Thymus (tissue), 14 donors: ENCODE measurements at places on chromosomes 4 and X.
A peak's percentile ranks its signal among the peaks of the same experiment; 100 is the strongest.

DNA sequence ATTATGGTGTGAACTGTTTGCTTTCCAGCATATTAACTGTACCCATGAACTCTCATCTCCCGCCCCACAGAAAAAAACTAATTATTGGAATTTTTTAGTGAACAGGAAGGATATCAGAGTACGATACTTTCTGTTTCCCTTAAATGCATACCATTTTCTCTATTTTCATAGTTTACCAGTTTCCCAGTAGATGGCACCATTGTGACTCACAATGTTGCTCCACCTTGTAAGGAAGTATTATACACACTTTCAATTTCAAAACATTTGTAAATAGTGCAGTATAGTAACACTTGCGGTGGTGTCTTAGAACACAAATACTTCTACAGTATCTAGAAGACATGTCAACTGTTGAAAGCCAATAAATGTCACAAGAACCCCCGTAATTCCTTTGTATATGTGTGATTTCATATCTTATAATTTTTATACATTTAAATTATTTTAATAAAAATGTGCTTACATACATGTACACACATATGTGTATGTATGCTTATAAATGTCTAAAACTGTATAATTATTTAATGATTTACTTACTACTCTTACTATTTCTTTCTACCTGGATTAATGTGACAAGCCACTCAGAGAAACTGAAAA lies 167.3 kb downstream of the SLIT2 start:
- no peaks in the 10 kb centered on the region for H3K36me3 ChIP-seq
- no peak overlapping the region for H3K4me3 ChIP-seq
- no peak for DNase-seq
- no peaks in the 10 kb centered on the region for H3K27me3 ChIP-seq
- no peaks in the 10 kb centered on the region for H3K4me1 ChIP-seq

- H3K4me1 ChIP-seq = no peaks in the 10 kb centered on the region
- no peaks in the 10 kb centered on the region for H3K27me3 ChIP-seq
- DNase-seq = no peak
- no peak overlapping the region for H3K27ac ChIP-seq
Observed at GRCh38 chr4:8086783-8087445, 71.7 kb downstream of the ABLIM2 start.

- no peaks in the 10 kb centered on the region for H3K4me1 ChIP-seq
- DNase-seq = no peak
- no peaks in the 10 kb centered on the region for H3K36me3 ChIP-seq
- no peak overlapping the region for H3K27ac ChIP-seq
- no peaks in the 10 kb centered on the region for H3K27me3 ChIP-seq
- no peak overlapping the region for H3K4me3 ChIP-seq
Observed at GRCh38 chr4:8395504-8396296, 44.8 kb downstream of the ACOX3 start.

- H3K36me3 ChIP-seq = no peaks in the 10 kb centered on the region
- no peak overlapping the region for H3K27ac ChIP-seq
- H3K27me3 ChIP-seq = no peaks in the 10 kb centered on the region
Observed at GRCh38 chr4:76809594-76810305, 88.2 kb downstream of the SOWAHB start.

DNA sequence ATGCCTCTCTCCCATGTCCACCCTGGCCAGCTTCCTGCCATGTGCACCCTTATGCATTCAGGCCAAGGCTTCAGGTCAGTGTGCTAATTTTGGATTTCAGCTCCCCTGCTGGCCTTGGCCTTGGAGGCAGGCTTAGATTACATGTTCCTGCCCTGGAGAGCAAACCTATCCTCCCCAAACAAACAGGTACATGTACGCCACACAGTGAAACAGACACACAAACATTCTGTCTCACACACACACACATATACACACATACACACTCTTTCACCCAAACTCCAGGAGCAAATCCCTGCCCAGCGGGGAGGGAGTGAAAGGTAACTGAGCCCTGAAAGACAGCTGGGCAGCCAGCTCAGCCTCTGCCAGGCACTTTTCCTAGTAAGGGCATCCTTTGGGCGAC lies 62.7 kb upstream of the ARHGAP36 start:
- peaks cover 2% of the 10 kb centered on the region for H3K27me3 ChIP-seq
- H3K27ac ChIP-seq = no peak overlapping the region
- H3K4me1 ChIP-seq = no peaks in the 10 kb centered on the region

- DNase-seq = no peak
- H3K4me1 ChIP-seq = no peaks in the 10 kb centered on the region
- H3K4me3 ChIP-seq = no peak overlapping the region
- no peaks in the 10 kb centered on the region for H3K36me3 ChIP-seq
- H3K27me3 ChIP-seq = no peaks in the 10 kb centered on the region
Observed at GRCh38 chr4:82744284-82744968, 54.2 kb downstream of the SCD5 start.

DNA sequence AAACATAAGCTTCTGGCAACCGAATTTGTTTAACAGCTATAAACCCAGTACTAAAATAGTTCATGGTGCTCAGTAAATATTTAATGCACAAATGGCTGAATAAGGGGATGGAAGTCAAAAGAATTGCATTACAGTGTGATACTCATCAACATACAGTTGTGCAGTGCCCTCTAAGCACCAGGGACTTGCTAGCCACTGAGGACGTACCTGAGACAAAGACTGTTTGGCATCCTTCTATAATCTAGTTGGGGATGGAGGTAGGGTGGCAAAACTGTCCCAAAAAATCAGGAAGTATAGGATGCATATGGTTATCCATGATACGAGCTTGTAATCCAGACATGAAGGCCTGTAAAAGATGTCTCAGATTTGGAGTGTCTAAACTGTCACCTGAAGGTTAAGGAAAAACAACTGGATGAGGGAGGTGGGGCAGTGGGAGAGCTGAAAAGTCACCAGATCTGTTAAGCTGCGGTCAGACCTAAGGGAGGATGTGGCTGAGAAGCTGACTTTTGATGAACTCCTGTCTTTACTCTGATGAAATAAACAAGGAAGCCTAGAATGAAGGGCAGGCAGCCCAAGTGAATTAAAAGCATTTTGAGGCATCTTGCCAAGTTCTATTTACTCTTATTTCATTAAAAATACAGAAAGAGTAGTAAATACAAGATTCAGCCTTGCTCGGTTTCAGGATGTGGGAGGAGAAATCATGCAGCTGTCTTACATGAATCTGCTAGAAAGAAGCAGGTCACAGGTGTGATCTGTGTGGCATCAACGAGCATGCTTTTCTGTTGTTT lies 12.0 kb upstream of the CD38 start:
- peak; percentile 94 for DNase-seq
- no peak overlapping the region for H3K4me3 ChIP-seq
- H3K27me3 ChIP-seq = no peaks in the 10 kb centered on the region
- peaks cover 37% of the 10 kb centered on the region for H3K4me1 ChIP-seq

DNA sequence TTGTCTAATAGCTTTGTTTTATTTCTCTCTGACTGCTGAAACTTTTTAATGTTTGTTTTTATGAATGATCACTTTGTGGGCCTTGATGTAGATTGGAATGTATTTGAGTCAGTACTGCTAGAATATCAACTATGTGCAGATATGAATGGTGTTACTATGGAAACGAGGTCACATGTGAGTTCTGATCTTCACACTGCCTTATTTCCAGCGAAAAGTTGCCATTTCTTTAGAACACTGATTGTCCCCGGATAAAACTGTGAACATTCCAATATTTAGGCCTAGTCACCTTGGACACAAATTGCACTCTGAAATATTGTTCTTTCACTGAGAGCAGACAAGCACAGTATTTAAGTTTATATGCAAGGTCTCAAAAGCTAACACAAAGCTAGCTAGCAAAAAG lies 27.2 kb upstream of the MAGED1 start:
- H3K27ac ChIP-seq = no peak overlapping the region
- no peak for DNase-seq
- no peak overlapping the region for H3K4me3 ChIP-seq
- no peaks in the 10 kb centered on the region for H3K27me3 ChIP-seq

GRCh38 chr4:4592414-4592813 lies 50.6 kb upstream of the STX18 start:
- H3K4me3 ChIP-seq = no peak overlapping the region
- H3K4me1 ChIP-seq = no peaks in the 10 kb centered on the region
- H3K27me3 ChIP-seq = no peaks in the 10 kb centered on the region
- H3K27ac ChIP-seq = no peak overlapping the region
- no peaks in the 10 kb centered on the region for H3K36me3 ChIP-seq

DNA sequence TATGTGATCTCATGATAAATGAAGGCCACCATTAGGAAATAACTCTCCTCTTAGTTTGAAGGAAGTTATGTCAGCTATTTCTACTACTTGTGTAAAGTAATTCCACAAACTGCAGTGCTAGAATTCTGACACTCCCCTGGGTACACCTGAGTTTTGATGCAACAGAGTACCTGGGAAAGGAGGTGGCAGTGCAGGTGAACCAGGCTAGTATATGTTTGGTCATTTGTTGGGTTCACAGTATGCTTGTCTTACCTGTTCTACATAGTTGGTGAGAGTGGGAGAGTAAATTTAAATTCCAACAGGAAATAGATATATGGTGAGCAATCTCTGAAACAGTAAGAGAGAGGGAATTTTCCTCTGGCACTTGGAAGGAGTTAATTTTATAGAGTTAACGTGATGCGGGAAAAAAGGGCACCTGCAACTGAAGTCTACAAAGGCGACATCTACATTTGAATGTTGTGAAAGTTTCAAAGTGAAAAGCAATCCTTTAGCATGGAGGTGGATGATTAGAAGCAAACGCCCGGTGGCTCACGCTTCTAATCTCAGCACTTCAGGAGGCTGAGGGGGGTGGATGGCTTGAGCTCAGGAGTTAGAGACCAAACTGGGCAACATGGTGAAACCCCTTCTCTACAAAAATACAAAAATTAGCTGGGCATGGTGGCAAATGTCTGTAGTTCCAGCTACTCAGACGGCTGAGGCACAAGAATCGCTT lies 8.3 kb upstream of the SLC10A6 start:
- H3K36me3 ChIP-seq = no peaks in the 10 kb centered on the region
- no peaks in the 10 kb centered on the region for H3K4me1 ChIP-seq
- H3K4me3 ChIP-seq = no peak overlapping the region
- no peak overlapping the region for H3K27ac ChIP-seq

- DNase-seq = no peak
- H3K4me1 ChIP-seq = no peaks in the 10 kb centered on the region
- H3K36me3 ChIP-seq = no peaks in the 10 kb centered on the region
- no peaks in the 10 kb centered on the region for H3K27me3 ChIP-seq
- H3K4me3 ChIP-seq = no peak overlapping the region
Observed at GRCh38 chr4:98794565-98795205, 134.2 kb downstream of the EIF4E start.

GRCh38 chr4:179361978-179362486 lies 1919.8 kb upstream of the AGA start:
- no peak overlapping the region for H3K4me3 ChIP-seq
- H3K36me3 ChIP-seq = no peaks in the 10 kb centered on the region
- no peaks in the 10 kb centered on the region for H3K4me1 ChIP-seq
- DNase-seq = no peak

DNA sequence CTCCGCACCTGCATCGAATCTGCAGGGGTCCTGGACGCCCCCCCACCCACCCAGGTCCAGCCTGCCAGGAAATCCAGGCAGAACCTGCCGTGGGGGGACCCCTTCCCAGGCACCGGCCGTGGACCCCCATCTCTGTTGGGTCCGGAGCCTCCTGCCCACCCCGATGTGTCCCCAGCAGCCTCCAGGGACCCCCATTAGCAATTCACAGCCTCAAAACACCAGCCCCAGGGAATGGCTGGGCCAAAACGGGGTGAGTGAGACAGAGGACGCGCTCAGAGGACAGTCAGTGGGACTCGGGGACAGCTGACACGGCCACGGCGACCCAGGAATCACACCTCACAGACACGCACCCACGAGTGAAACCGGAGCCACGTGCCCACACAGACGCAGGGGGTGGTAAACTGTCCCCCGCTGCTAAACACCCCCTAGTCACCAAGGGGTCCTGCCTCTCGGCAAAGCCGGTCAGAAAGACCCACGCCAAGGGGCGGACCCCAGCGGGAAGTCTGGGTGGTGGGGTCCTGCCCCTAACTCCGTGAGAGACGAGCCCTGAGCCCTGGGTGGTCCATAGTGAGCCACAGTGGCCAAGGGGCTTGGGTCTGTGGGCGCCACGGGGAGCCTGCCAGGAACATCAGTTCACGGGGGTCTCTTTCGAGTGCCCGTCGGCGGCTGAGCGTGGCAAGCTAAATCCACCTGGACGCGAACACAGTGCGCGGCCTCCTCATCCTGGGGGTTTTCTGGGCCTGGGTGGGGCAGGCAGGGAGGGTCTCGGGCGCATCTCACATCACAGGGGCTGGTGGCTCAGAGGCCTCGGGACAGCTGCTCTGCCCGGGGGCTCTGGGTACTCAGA lies 126.5 kb upstream of the NKX1-1 start:
- no peak overlapping the region for H3K4me3 ChIP-seq
- no peak for DNase-seq
- H3K4me1 ChIP-seq = no peaks in the 10 kb centered on the region
- no peaks in the 10 kb centered on the region for H3K36me3 ChIP-seq

DNA sequence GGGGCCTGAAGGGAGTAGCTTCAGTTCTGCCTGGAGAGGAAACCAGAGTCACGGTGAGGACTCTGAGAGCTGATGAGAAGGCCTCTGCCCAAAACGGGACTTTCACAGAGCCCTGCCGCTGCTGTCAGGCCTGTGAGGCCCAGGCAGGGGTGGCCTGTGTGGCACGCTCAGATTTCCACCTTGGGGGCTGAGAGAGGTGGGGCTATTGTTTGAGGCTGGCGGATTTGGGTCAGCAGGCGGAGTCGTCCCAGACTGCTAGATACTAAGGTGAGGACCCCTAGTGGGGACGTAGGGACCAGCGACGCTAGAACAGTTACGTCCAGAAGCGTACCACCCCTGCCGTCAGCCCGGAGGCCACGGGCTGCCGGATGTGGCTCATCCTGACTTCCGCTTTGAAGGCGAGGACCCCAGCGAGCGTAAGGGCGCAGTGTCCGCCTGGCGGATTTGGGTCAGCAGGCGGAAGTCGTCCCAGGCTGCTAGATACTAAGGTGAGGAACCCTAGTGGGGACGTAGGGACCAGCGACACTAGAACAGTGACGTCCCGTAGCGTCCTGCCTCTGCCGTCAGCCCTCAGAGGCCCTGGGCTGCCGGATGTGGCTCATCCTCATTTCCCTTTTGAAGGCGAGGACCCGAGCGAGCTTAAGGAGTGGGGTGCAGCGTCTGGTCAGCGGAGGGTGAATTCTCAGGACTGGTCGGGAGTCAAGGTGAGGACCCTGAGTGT lies at the start of gene MAGEB1:
TSS of gene MAGEB1 (plus strand) at position 378 of the 721 bp plus-strand sequence. CDS start 3,348 bp downstream, outside the sequence.
- no peak within 1 kb of the TSS for H3K4me3 ChIP-seq
- H3K4me1 ChIP-seq = no peaks in the 10 kb centered on the region
- no peaks in the 10 kb centered on the region for H3K36me3 ChIP-seq
- H3K27me3 ChIP-seq = no peaks in the 10 kb centered on the region
- no peak within 1 kb of the TSS for H3K27ac ChIP-seq

GRCh38 chrX:34528081-34528480 lies 129.0 kb downstream of the TMEM47 start:
- no peaks in the 10 kb centered on the region for H3K27me3 ChIP-seq
- H3K36me3 ChIP-seq = no peaks in the 10 kb centered on the region
- DNase-seq = no peak
- H3K4me1 ChIP-seq = no peaks in the 10 kb centered on the region

- H3K27ac ChIP-seq = no peak overlapping the region
- no peak for DNase-seq
- no peaks in the 10 kb centered on the region for H3K36me3 ChIP-seq
- no peak overlapping the region for H3K4me3 ChIP-seq
- peaks cover 4% of the 10 kb centered on the region for H3K4me1 ChIP-seq
Observed at GRCh38 chr4:84503495-84504437, 4.7 kb upstream of the NKX6-1 start.

GRCh38 chr4:81562093-81562492 lies 90.4 kb upstream of the RASGEF1B start:
- no peaks in the 10 kb centered on the region for H3K27me3 ChIP-seq
- peak; percentile 25 for DNase-seq
- no peak overlapping the region for H3K27ac ChIP-seq
- no peaks in the 10 kb centered on the region for H3K36me3 ChIP-seq
